CD4-positive, alpha-beta T cell treated with Interleukin-2 at 100 ng/mL for 4 hours (primary cell): ENCODE measurements at places on chromosomes 5 and 9.

DNA sequence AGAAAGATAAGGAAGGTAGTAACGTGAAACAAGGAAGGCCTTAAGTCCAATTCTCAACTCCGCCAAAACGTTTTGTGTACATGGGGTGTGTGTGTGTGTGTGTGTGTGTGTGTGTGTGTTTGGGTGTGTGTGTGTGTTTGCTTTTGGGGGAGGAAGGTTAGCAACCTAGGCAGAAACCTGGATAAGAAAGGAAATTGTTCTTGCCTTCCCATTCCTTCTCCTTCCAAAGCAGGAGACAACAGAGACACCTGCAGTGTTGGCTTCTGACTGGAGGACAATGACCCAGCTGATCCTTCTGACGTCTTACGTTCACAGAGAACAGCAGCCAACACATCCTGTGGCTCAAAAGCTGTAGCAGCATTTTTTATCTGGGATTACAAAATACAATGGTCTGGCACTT lies 4.1 kb upstream of the CCNG1 start:
- no peak for DNase-seq

DNA sequence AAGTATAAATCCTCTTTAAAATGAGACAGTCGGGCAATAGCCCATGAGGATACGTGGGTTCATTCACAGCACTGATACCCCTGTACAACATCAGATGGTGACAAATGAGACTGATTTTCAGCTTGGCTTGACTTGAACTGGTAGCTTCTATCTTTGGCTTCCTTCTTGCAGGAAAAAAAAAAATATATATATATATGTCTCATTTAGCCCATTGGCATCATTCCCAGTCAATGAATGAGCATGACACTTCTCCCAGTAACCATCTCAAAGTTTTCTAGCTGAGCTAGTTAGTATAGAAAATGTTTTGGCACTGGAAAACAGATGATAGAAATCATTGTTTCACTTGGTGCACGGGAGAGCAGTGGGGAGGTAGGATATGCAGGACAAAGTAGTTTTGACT lies 222.5 kb upstream of the TAS2R1 start:
- DNase-seq, result no peak

GRCh38 chr9:111928359-111928720 lies 31.7 kb downstream of the UGCG start:
- peak; percentile 22 for DNase-seq

DNA sequence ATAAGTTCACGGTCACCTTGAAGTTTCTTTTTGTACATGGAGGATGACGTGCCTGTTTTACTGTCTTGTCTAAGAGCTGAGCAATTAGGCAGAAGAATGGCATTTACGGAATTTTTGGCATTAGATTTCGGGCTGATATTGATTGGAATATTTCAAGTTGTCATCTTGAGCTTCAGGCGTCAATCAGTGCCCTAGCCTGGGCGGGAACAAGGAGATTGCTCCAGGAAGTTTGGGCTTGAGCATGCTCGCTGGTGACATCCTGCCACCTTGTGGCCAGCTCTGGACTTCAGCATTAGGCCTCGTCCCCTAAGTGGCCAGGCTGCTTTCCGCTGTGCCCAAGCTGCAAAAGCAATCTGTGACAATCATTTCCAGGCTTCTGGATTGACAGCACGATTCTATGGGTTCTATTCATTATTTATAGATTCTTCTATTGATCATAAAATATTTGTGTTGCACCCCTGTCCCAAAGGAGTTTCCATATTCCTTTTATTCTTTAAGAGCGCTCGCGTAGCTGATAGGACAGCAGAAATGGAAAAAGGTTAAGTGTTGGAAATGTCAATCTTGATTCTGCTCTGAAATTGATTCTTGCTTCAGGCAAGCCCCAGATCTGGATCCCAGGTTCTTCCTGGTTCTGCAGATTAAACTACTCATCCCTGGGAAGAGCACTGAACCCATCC lies 79.3 kb downstream of the SLC28A3 start:
- peak; percentile 43 for DNase-seq

DNA sequence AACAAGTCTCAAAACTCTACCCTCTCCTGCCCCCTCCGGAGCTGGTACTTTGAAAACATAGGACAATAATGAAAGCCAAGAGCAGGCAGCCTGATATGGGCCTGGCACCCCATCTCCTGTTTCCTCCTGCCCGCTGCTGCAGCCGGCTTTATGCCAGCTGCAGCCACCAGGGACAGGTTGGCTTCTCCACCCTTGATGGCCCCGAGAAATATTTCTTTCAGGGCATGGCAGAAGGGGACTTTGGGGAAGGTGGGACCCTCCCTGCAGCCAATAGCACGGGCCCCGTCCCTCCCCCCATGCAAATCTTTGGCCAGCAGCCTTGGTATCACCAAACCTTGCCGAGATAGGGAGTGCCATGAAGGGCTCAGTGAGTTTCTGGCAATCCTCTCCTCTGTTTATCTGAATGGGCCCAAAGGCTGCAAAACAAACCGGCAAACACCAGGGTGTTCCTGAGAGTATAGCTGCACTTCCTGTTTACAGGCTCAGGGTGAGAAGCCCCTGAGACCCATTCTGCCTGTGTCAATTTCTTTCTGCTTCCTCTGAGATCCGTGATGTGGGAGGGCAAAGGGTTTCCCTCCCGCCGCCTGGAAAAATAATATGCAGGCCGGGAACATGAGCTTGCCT lies 73.4 kb upstream of the BOD1 start:
- no peak for DNase-seq

- DNase-seq, result no peak
Measured at GRCh38 chr5:24381861-24382489, 262.8 kb downstream of the CDH10 start.

GRCh38 chr5:100519075-100519474 lies 16.1 kb upstream of the FAM174A start:
- no peak for DNase-seq

- DNase-seq, result peak; percentile 2
Measured at GRCh38 chr5:77560677-77561263, 68.7 kb upstream of the WDR41 start.

DNA sequence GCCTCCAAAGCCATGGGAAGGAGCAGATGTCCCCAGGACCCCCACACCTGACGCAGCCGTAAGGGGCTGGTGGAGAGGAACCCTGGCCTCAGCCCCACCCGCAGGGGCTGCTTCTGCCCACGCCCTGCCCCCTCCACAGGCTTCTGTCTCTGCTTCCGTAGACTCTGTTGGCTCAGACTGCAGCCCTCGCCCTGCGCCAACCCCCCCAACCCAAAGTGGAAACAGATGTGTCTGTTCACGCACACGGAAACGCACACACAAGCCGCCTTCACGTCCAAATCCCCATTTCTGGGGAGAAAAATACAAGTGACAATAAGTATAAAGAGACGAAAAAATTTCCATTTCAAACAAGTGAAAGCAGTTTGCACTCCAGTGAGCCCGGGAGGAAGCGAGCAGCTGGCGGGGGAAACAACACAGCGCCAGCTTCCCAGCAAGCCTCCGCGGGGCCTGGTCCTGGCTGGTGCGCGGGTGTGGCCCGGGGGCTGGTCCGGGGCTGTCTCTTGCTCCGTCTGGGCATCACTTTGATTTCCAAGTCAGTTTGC lies 32.6 kb upstream of the RXRA start:
- no peak for DNase-seq

- no peak for DNase-seq
Measured at GRCh38 chr5:33080287-33080686, 360.5 kb upstream of the TARS1 start.

DNA sequence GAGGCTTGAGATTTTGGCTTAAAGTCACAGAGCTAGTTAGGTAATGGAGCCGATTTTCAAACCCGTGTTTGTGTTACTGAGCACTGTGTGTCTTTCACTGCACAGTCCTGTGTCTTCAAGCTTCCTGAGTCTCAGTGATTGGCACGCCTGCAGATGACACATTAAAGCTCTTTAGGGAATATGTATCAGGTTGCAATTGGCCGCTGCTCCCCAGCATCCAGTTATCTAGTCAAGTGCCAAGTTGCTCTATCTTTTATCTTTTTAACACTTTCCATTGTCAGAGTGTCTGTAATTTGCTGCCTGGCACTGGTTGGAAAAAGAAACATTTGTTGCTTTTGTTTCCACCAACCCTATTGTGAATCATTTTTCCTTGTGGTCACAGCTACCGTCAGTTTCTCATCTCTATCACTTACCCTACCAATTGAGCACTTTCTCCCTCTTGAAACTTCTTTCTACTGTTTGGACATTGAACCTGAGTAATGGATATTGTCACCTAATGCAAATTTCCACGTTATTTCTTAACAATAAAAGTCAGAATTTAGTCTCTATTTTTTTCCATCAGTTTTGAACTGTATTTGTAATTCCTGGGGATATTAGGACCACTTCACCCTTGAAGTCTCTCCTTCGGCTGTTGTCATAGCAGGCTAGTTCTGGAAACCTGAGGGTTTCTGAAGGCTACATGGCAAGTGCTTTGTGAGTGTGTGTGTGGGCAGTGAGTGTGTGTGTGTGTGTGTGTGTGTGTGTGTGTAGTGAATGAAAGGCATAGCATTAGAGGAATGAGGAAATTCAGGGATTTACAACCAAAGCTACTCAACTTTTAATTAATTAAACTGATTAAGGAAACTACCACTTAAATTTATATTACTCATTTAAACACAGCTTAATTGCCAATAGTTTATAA lies 274.3 kb downstream of the ISL1 start:
- DNase-seq, result no peak

DNA sequence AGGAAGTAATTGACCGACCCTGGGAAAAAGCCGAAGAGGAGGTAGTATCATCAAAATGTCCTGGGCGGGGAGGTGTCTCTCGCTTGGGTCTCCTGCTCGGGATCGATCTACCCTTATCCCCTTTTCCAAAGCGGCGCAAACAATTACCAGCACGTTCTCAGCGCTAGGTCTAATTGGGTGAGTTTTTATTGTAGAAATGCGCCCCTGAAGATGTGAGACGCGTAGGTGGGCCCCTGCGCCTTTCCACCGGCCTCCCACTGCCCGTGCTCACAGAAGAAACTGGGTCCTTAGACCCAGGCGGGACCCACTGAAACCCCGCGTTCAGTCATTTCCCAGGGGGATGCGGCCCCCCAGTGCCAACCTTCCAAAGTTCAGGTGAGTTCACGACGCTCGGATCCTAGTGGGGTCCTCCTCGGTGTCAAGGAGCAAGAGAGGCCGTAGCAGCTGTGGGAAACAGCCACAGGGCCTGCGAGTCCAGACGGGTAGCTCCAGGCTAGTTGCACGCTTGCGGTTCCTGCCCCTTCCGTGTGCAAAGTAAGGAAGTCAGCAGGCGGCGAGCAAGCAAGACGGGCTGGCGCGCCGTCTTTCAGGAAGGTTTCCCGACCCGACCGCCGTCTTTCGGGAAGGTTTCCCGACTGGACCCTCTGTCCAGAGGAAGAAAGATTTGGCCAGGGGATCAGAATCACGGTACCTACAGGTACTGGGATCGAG lies 1.5 kb downstream of the SMIM32 start:
- DNase-seq, result no peak

GRCh38 chr9:71812385-71812784 lies 44.1 kb upstream of the CEMIP2 start:
- DNase-seq, result no peak

DNA sequence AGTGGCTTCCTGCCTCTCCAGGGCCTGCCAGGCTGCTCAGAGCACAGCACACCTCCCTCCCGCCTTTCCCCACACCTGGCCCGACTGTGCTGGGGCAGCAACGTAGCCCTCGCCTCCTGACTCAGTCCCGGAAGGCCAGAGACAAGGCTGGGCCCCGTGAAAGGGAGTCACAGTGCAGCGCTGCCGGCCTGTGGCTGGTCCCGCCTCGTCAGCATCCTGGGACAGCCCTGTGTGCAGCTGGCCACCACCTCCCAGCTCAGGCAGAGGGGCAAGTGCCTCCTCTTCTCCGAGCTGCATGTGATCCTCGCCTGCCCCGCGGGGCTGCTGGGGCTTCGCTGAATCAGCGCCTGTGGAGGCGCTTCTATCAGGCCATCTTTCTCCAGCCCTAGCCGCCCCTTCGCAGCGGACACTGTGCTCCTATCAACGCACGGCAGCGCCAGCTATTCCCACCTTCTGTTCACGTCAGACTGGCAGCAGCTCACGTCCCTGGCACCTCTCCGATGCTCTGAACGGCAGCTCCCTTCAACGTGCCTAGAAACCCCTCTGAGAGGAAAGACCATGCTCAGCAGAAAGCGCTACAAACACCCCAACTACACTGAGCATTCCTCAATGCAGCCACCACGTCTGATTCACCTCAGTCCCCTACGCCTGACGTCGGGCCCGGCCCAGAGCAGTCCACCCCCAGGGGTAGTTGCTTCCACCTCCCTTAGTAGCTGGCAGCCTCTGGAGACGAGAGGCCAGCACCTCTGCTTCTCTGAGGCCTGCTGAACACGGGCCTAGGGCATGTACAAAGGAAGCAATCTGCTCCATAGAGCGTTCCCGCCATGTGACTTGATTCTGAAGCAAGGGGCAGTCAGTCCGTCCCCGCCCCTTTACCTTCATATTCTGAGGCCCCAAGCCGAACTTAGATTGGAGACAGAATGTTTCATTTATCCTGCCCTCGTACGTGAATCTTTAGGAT lies 78.8 kb downstream of the GPR21 start:
- DNase-seq, result no peak

DNA sequence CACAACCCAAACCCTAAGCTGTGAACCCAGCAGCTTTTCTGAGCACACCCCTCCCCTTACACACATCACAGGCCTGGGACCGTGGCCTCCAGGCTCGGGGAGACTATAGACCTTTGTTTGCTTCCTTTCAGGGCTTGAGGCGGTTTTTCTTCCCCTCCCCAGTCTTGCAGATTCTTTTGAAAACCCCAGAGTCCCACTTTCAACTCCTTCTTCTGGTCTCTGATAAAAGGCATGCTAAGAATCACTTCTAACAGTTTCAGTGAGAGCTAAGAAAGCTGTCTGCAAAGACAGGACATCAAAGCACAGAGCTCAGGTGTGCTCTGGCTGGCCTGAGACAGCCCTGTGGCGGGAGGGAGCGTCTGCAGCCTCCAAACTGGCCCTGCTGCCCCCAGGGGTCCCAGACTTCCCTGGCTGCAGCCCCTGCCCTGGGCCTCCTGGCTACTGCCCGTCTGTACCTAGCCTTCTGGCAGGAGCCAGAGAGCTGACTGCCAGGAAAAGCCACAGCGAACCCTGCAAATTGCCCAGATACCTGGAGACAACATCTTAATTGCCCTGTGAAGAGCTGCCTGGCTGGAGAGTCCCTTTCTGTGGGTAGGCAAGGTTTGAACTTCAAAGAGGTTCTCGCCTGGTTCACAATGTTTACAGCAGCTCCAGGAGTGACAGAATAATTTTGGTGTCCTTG lies 138.9 kb downstream of the GADD45G start:
- DNase-seq, result peak; percentile 76

DNA sequence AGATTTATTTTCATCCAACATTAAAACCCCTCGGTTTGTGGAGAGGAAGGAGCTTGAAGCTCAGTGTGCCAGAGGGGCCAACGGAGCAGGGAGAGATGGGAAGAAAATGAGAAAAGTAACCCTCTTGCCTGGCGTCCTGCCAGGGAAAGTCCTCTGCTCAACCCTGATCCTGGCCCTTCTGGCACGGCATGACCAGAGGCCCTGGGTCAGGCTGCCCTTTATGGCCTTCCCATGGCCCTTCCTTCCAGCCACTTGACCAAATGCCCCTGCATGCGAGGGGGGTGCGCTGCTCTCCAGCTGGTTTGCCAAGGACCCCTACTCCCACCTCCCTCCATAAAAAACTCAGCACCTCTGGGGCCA lies 43.8 kb downstream of the SPRY4 start:
- no peak for DNase-seq
